Stimulated activated CD4-positive, alpha-beta T cell treated with anti-CD3 and anti-CD28 coated beads, Interleukin-1b, Interleukin-23, amount 100 ng/mL, for 1 hour (primary cell): ENCODE measurements at places on chromosomes 11 and 22.

DNA sequence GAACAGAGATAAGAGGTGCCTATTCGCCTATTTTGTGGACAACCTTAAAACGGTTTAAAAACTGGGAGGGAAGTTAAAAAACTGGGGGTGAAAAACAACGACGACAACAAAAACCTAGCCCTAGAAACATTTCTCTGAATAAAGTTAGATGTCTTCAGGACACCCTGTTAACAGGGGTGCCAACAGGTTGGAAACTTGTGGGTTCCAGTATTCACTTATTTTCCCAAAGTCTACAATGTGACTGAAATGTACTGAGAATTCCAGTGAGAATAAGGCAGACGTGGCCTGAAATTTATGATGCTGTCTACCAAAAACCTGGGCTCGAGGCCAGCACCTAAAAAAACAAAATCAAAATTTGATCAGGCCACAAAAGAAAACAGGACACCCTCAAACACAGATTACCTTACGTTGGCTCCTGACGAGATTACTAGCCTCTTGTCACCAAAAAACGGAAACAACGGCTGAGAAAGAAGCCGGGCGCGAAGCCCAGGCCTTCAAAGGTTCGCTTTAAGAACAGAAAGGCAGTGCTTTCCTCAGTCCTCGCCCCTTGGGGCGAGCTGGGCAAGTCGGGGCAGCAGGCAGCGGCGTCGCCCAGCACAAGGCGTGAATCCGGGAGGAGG lies 906 bp downstream of the CCDC90B start:
- peak; percentile 3 for DNase-seq

DNA sequence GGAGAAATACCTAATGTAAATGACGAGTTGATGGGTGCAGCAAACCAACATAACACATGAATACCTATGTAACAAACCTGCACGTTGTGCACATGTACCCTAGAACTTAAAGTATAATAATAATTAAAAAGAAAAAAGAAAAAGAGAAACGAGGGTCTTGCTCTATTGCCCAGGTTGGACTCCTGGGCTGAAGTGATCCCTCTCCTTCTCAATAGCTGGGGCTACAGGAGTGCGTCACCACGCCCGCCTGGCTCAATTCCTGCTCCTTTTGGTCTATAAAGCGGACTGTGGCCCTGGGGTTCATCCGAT lies 521 bp upstream of the PTS start:
- no peak for DNase-seq

DNA sequence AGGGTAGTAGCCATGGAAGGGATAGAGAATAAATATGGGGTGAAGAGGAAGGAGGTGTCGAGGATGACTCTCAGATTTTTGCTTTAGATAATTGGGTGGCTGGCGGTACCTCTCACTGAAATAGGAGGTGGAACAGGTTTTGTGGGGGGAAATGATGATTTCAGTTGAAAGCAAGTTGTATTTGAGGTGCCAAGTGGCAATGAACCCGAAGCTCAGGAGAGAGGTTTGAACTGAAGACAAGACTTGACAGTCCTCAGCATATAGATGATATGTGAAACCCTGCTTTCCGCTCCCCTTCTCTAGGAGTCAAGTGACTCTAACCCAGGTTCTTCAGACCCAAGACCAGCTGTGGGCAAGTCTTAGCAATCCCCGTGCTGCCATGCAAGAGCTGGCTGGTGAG lies 33.7 kb downstream of the RRP8 start:
- no peak for DNase-seq

DNA sequence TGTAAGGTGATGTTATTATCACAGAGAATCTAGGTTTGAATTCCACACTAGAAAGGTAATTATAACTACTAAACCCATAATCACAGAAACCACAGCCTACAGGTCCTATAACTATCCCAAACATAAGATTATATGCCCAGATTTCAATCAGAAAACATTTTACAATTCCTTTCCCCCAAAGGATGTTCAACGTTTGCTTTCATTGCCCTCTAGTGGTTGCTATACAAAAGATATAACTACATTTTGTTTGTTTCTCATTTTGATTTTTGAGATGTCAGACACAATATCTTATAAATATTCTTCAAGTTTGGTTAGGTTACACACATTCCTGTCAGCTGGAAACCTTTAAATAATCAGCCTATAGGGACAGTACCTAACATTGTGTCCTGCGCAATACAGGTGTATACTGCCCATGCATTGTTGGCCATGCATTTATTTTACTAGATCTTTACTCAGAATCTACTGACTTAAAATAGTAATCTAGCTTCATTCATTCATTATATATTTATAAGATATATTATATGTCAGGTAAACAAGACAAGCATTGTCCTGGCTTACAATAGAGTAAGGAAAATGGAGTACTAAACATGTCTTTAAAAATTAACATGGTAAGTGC lies 530.5 kb upstream of the CCDC90B start:
- no peak for DNase-seq

- no peak for DNase-seq
Observed at GRCh38 chr11:72614381-72614780, 59.8 kb downstream of the PDE2A start.

DNA sequence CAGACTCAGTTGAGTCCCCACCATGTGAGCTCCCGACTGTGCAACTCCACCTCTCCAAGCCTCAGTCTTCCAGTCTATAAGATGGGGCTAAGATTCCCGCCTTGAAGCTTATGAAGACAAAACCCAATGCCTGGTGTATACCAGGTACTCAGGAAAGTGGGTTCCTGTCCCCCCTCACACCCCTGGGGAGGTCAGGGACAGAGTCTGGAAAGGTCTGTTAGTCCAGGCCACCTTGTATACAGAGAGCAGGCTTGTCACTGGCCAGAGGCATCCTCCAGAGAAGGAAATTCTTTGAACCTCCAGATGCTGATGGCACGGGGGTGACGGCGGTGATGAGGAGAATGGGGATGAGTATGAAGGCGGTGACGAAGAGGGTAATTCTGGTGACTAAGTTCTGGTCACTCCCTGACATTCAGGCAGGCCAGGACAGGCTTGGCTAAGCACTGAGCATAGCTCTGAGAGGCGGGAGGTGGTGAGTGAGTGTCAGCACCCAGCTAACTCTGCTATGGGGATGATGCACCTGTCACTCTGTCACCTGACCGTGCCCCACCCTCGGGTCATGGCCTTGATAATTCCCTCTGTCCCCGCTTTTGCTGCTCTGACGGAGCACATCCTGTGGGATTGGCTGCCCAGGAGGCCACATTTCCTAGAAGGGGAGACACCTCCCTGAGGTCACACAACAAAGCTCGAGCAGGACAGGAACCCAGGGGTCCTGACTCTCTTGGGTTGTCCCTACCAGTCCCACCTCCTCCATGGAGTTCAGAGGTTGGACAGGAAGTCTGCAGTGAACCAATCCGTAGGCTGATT lies 30.9 kb upstream of the CSNK1E start:
- no peak for DNase-seq

- DNase-seq, result no peak
Observed at GRCh38 chr11:7488681-7489080, 3.4 kb downstream of the OLFML1 start.

DNA sequence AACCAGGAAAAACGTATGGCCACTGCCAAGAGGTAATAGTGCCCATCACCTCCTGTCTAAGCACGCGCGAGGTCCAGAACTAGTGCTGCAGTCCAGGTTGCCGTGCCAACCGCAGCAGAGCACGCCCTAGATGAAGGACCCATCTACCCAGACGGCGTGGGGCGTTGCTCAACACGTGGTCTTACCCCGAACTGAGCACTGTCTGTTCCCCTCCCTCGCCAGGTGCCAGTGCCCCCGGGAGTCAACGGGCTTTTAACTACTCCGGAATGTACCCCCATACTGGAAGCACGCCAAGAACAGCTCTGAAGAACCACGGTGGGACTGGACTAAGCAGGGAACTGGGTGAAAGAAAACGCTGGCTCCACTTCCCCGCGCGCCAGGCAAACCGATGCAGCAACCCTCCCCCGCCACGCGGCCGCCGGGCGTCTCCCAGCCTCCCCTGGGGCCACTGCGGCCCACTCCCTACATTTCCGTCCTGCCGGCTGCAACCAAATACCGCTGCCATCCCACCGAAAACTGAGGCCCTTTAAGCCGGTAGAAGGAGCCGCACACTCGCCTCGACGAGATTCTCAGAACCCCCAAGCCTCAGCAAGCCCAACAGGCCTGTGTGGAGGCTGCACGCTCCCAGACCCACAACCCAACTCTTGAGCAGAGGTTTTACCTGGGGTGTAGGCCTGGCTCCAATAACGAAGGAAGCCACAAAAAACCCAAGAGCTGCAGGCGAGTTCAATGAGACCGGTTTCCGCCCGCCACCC lies at the start of gene HSPA8:
HSPA8 (minus strand) TSS at position 734 of the 755 bp plus-strand sequence. CDS start 812 bp downstream, outside the sequence.
- DNase-seq, result peak; percentile 39

- no peak for DNase-seq
Observed at GRCh38 chr11:59247531-59248227, 35.0 kb upstream of the MPEG1 start.

- no peak for DNase-seq
Observed at GRCh38 chr11:894575-895201, 15.9 kb downstream of the CHID1 start.

DNA sequence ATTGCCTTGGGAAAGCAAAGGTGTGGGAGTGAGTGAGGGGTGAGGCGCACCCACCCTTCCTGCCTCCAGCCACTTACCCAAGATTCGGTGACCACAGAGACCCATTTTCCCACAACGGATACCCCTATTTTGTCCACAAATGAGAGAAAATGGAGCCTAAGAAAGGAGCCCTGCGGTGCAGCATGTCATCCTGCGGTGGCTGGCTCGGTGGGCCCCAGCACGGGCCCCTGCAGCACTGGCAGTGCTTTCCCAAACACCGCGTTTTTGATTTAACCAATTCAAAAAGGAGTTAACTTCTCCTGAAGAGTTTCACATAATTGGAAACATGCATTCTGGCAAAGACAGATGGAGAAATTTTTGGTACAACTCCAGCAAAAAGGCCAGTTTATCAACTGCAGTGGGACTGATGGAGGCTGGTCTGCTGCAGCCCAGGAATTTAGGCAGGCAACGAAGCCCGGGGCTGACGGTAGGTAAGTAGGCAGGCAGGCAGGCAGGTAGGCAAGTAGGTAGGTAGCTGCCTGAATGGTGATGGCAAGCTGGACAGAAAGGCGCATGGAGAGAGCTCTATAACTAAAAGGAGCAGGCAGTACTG lies 84.2 kb downstream of the FDX1 start:
- DNase-seq, result no peak

- DNase-seq, result no peak
Observed at GRCh38 chr11:93537767-93538261, 5.4 kb downstream of the SMCO4 start.

DNA sequence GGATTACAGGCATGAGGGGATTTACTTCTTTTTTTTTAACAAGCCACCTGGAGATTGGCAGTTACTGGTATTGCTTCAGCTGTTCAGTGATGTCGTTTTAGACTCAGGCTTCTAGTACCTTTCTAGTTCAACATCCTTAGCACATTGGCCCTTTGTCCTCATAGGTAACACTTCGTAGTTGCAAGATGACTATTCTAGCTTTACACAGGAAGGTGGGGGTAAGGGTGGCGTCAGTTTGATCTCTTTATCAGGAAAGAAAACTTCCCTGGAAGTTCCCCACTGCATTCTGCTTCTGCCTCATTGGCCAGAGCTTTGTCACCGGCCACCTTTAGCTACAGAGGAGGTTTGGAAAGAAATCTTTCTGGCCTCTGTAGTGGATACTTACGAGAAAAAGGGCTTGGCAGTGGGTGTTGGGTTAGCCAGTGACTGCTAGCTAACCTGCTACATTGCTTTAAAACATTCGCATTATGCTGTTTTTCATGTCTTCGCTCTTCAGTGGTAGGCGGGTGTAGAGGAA lies 40.7 kb downstream of the SFI1 start:
- no peak for DNase-seq

- DNase-seq, result no peak
Observed at GRCh38 chr22:38724926-38725571, 19.3 kb downstream of the GTPBP1 start.

DNA sequence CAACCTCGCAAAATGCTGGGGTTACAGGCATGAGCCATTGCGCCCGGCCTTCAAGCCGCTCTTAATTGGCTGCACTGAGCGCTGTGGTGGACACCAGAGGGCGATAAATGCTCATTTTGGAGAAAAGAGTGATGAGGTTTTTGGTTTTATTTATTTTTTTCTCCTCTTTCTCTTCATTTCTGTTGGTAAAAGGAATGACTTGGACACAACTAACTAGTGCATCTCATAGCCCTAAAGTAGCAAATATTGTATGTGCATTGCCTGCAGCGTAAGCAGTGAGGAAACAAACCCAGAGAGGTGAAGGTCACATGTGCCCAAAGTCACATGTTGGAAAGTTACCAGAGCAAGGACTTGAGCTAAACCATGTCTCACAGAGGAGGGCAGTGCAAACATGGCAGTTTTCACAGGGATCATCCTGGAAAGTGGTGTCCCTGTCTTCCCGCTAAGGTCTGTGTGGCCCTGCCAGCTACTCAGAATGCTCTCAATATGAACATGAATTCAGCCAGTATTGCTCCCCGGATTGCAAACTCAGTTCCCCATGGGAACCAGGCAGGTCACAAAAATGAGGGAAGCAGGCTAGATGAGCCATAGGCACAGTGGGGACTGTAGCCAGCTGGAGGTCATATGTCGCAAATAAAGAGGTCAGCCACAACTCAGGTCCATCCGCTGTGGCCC lies 8.6 kb upstream of the CD82 start:
- DNase-seq, result peak; percentile 49
